ENCODE measurements at places on chromosomes 16 and 17. TPM values are rescaled to one million over a fixed set of nuclear protein-coding genes. Genes with fewer than 3 reads are reported as not detected.

MAPK7 gene
- 26.2 TPM for total RNA-seq

DNA sequence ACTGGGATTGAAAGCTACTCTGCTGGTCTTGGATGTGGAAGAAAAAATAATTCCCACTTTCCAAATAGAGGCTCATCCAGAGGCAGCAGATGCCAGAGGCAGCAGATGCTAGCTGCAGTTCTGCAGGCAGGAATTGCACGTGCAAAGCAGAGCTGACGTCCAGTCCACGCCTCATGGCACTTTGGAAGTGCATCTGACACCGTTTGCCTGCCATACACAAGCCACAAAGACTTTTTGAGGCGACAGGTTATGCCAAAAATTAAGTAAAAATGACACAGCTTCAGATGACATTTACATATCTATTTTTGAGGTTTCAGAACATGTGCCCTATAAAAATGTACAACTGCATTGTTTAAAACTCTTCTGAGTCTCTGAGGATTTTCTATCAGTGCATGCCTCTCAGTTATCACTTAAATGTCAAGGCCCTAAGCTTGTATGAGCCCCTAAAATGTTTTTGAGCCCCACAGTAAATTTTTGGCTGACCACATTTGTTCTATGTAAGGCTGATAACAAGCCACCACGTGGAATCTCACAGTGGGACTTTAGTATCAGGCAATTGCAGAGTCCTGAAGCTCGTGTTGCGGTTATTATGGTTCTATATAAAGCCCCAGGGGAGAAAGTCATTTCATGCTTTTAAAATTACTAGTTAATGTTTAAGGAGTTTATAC is 239.2 kb downstream of the PRKCA start:
- DNase-seq: no peak

PDE6G gene
- 0.87 TPM for total RNA-seq

DNA sequence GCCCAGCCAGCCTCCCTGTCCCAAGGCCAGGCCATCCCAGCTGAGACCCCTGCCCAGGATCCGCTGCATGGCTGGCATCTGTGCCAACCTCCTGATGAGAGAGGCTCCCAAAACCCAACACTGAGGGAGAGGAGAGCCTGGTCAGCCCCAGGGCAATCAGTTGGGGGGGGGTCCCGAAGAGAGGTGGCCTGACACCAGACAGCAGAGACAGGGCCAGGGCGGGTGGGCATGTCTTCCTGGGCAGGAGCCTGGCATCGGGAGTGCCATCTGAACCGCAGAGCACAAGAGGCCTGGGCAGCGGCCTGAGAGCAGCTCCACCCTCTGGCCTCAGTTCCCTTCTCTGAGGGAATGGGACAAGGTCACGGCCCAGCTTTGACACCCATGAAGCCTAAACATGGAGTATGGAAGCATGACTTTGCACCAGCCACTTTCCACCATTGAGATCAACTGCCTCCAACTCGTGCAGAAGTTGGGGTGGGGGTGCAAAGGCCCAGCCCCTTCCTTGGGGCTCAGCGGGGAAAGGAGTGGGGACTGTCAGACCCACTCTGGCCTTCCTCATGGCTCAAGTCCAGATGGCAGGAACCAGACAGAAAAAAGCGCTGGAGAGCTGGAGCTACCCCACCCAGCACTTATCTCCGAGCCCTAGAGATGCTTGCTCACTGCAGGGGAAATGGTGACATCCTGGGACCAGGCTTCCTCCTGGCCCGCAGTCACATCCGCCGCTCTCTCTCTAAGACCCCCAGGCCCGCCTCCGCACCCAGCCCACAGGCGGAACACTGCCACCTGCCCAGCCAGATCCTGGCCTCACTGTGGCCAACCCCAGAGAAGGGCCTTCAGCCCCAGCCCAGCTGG is 9.7 kb downstream of the RHBDF2 start:
- DNase-seq: no peak

DNA sequence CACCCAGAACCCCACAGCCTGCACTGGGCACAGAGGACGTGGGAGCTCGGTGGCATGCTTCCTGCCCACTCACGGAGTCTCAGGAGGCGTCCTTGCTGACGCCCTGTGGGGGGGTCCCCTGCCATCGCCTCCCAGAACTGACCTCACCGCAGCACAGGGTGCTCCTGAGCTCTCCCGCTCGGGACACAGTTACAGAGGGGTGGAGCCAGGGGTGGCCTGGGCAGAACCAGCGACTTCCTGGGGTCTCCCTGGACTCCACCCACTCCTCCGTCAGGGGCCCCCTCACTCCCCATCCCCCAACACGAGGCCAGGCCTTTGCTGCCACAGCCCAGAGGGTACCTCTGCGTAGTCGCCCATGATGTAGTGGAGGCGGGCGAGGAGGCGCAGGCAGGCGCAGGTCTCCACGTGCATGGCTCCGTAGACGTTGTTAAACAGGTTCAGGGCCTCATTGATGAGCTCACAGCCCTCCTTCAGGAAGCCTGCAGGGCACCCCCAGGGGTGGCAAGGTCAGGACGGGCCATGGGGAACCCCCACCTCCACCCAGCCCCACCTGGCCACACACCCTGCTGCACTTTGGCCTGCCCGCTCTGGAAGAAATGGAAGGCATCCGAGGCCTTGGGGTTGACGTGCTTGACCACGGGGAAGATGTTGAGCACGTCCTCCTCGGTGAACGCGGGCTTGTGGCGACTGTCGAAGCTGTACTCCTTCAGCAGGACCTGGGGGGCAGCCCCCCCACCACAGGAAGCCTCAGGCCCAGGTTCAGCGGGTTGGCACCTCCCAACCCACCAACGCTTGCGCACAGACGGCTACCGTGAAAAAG is 17.8 kb downstream of the CLUH start:
- no peak for DNase-seq

C17orf67 gene
- 9.5 TPM for total RNA-seq

DNA sequence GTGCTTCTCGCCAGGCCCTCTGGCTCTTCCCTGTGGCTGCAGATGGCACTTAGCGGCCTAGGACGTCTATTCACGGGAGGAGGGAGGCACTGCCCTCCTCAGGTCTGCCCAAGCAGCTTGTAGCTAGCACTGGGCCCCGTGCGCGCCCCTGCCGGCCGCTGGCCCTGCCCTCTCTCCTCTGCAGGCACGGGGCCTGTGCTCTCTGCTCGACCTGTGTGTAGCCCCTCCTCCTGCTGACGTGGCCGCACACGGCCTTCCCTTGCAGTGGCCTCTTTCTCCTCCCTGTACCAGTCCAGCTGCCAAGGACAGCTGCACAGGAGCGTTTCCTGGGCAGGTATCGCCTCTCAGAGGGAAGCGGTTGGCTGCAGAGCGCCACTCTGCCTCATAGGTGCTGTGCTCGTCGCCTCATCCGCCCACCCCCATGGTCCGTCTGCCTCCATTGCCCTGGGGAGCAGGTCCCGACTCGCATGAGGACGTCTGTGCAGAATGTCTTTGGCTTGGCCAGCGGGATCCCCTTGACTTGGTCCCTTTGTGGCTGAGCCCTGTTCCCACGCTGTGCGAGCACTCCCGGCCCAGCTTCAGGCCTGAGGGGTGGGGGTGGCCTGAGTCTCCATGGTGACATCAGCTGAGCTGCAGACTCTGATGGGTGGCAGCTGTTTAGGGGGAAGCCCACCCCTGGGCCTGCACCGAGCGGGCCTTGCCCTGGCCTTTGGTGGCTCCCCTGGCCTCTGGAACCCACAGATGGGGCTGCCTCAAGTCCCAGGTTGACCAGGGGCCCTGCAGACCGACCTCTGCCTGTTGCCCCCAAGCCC is 34.6 kb downstream of the TSC2 start:
- DNase-seq: no peak

DNA sequence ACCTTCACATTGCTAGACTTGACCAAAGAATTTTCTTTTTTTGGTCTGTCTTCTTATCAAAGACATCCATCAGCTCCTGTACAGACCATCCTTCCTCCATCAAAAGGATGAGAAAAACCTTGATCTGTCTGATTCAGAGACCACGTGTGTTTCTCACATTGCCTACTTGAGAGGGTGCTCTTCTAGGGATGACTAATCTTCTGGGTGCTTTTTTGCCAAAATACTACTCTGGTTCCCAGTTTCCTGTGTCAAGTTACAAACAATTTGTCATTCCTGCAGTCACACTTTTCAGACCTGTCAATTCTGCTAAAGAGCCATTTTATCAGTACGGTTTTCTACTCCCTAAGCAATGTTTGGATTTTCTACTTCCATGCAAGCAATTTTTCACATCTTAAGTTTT is 492.2 kb downstream of the CDH11 start:
- DNase-seq: no peak

DNA sequence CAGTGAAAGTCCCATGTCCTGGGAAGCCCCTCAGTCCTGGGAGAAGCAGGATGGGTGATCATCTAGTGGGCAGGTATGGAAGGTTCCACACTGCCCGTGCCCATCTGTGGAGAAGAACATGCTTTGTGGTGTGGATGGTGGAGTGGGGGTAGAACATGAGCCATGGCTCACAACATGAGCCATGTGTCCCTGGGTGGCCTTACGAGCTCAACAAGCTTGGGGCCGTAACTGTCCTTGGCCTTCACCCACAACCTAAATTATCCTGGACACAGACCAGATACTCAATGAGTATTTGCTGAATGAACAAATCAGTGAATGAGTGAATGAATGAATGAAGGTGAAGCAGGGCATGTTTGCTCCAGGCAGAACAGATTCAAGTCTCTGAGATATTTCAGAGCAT is 13.5 kb downstream of the SOX8 start:
- no peak for DNase-seq

DNA sequence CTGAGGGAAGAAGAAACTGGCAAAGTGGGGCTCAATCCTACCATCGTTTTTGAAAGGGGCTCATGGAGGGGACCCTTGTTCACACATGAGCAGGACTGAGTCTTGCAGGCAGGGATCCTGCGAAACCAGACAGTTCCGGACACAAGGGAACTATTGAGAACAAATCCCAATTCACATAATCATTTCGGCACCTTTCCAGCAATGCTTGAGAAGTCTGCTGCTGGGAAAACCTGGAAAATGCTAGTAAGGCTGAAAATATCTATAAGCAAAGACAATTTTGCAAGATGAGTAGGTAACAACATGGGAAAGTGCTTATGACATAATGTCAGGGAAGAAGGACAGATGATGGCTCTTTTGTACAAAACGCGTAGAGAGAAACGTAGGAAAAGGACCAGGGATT is 52.1 kb upstream of the BPTF start:
- DNase-seq: no peak

All from CD4-positive, alpha-beta memory T cell (primary cell).